ENCODE measurements at places on chromosomes 3 and 15.

DNA sequence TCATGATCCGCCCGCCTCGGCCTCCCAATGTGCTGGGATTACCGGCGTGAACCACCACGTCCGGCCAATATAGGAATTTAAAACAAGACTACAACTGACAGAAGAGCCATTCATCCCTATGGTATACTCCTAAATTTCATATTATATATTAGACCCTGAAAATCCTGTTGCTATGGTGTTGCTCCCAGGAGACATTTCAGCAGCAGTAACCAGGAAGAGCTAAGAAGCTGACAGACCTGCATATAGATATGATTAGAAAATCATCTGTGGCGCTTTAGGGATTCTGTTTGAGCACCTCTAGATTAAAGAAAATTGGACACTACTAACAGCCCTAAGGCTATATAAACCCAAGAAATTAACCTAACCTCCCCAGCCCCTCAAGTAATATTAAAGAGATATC, 38.8 kb downstream of the TBL1XR1 start:
- no peak for DNase-seq

DNA sequence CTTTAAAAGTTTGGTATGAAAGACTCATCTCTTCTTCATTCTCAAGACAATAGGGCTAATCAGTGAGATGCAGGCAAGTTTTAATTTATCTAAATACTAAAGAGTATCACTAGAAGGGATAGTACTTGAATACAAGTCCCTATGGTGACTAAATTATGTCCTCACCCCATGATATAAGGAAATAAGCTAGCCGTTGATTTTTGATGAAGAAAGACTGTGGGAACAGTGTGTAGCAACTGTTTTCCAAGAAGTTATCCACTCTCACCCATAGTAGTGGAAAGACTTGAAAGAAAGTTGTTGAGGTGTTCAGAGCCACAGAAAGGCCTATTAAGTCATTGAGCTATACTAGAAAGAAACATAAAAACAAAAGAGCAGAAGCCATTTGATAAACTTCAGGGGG, 36.7 kb downstream of the PIK3CA start:
- DNase-seq: no peak

GRCh38 chr3:67593761-67594234, 60.6 kb downstream of the SUCLG2 start:
- DNase-seq: no peak

GRCh38 chr15:72962054-72962702, 90.1 kb upstream of the NEO1 start:
- no peak for DNase-seq

- no peak for DNase-seq
These were observed 201.6 kb downstream of the CHST2 start for GRCh38 chr3:143321058-143321769.

GRCh38 chr3:119293105-119293870, 895 bp upstream of the ARHGAP31 start:
- DNase-seq: no peak

- no peak for DNase-seq
These were observed 245.4 kb upstream of the CBLB start for GRCh38 chr3:106114220-106114619.

GRCh38 chr3:123284399-123285010, 82.8 kb downstream of the SEC22A start:
- no peak for DNase-seq

DNA sequence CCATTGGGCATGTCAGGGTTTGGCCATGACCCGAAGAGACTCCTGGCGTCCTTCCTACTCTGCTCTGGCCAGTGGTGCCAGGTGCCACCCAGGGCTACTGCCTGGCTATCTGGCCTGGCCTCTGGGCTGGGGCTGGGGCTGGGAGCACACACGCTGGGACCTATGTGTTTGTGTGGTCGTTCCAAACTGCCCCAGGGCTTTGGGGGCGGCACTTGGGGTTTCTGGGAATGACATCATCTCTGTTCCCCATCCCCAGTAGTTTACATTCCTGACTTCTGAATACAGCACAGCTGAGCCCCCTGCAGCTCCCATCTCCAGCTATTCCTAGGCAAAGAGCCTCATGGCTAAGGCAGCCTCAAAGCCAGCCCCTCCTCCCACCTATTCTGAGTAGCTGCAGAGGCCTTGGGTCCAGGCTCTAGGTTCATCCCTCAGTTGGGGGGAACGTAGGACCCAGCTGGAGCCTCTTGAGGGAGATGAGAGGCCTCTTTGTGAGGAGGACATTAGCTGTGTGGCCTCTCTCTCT, 24.3 kb downstream of the PLEKHO2 start:
- DNase-seq: no peak

DNA sequence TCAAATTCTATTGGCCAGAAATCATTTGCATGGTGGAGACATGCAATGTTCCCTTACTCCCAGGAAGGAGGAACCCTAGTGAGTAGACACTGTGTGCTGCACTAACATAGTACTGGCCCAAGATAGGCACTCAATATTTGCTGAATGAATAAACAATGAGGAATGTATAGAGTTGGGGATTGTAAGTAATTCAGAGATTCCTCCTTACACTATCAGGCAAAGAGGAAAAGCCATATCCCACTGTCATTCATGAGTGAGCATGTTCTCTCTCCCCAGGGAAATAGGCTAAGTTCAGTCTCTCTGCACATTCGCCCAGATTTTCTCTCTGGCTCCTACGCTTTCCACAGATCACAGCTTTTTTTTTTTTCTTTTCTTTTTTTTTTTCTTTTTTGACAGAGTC, 154.9 kb upstream of the WNT5A start:
- DNase-seq: no peak

GRCh38 chr3:178297740-178298139, 238.5 kb upstream of the KCNMB2 start:
- no peak for DNase-seq

All from stimulated activated CD4-positive, alpha-beta T cell treated with anti-CD3 and anti-CD28 coated beads, TNF-alpha, amount 100 ng/mL, for 24 hours (primary cell).